Breast epithelium (tissue), 4 donors: ENCODE measurements at places on chromosomes 13 and 19.

DNA sequence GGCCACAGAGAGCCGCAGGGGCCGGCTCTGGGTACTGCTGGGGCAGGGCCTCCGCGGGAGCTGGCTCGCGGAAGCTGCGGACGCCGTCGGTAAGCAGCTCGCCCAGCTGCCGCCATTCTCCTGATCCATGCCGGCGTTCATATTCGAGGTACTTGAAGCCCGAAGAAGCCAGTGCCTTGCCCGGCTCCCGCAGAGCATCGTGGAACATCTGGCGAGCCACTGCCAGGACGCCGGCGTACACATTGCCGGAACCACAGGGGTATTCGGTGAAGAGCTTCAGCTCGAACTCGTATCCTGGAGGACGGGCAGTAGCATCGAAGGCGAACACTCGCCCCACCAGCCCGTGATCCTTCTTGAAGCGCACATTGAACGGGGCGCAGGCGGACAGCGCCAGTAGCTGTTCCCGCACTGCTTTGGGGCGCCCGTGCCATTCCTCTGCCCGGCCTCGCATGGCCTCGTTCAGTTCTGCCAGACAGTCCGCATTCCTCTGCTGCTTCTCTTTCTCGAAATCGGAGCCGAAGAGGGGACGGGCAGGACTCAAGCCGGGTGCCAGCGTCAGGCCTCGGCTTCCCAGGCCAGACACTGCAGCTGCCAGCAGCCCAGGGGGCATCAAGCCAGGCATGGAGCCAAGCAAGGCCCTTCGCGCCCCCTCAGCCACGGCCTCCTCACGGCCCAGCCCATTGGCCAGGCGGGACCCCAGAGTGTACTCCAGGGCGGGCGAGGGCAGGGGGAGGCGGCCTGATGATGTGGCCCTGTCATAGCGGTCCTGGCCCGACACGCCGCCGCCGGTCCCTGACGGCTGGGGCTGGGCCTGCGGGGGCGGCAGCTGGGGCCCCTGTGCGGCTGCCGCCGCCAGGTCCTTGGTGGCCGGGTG lies 1.0 kb downstream of the IRF2BP1 start:
- DNase-seq, result peak; percentile 46

DNA sequence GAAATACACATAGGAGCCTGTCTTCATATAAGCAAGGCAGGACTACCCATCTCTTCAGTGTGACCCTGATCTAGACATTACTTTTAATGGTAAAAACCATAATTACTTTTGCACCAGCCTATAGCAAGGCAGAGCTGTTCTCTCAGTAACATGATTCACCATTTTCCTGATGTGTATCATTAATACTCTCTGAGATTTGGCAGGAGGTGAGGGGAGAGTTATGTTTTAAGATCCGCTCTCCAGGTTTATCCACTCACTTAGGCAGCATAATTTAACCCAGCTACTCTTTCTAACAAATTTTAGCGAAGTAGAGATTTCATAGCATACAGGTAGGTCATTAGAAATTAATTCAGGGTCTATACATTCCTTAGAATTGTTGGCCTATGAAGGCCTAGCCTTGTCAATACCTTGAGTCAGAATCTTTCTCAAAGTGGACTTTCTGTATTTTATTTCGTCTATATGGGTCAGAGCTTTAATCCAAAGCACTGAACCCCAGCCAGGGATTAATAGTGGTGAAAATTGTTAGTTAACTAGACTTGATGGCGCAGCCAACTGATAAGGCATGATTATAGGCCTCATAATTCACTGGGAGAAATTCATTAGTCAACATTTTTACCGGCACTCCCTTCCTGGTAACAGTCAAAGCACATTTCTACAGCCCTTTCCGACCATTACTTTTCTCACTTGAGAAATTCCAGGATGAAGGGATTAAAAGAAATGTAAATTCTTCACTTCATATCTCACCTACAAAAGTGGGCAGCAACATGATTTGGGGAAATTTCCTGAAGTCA lies 955.1 kb downstream of the DIAPH3 start:
- DNase-seq, result no peak

- DNase-seq, result no peak
These were observed 112.6 kb downstream of the STARD13 start for GRCh38 chr13:33172911-33173310.

GRCh38 chr13:30396434-30397075 lies 25.7 kb upstream of the UBE2L5 start:
- DNase-seq, result no peak

GRCh38 chr13:46598140-46598819 lies 45.3 kb downstream of the LRCH1 start:
- DNase-seq, result no peak

DNA sequence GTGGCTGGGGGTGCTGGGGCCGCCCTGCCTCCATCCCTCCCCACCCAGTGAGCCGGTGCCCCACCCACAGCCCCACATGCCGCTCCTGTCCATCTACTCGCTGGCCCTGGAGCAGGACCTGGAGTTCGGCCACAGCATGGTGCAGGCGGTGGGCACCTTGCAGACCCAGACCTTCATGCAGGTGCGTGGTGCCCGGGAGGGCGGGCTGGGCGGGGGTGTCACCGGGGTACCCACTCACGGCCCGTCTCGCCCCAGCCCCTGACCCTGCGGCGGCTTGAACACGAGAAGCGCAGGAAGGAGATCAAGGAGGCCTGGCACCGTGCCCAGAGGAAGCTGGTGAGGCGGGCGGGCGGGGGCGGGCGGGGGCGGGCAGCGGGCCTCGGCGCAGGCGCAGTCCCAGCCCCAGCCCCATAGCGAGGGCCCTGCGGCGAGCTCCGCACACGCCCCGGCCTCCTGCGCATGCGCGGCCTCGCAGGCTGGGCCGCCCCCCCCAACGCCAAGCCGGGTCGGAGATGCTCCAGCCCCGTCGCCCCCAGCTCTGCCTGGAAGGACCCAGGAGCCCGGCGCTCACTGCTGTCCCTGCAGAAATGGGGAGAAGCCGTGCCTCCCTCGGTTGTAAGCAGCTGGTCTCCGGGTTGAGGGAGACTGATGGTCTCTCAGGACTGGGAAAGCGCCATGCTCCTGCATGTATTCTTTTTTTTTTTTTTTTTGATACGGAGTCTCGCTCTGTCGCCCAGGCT lies 7.7 kb downstream of the ARHGAP45 start:
- DNase-seq, result peak; percentile 82

DNA sequence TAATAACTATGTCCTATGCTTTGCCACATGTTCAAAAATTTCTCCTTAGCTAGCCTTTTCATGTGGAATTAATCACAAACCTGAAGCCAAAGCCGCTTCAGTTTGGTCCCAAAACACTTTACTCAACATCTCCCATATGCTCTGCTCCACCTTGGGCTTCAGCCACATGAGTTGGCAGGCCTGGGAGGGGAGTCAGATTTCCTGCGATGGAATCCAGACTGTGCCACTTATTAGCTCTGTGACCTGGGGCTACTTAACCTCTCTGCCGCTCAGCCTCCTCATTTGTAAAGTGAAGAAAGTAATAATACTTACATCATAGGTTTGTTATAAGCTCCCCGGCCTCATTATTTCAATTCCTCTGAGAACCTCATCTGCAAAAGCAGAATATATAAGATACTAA lies 272.0 kb downstream of the LMO7 start:
- no peak for DNase-seq

GRCh38 chr13:75621147-75621546 lies 15.0 kb upstream of the LMO7 start:
- DNase-seq, result no peak

DNA sequence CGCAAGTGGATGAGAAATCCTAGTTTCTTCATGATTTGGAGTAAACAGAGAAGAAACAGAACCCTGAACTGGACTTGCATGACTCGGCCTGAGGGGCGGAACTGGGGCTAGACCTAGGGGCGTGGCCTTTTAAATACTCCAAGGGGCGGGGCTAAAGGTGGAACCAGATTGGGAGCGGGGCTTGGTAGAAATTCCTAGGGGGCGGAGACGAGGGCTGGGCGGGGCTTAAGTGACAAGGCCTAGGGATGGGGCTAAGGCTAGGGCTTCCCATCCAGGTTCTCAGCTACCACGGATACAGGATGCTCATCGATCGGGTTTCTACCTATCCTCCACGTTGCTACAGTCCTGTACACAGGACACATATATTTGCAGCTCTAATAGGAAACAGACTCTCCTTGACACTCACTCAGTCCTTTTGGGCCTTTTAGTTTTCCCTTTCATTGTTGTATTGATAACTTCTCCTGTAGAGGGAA lies 372 bp upstream of the ZNF699 start:
- DNase-seq, result no peak

- DNase-seq, result no peak
These were observed 2596.2 kb downstream of the PCDH9 start for GRCh38 chr13:64633948-64634347.

GRCh38 chr13:104984296-104984818 lies 1551.1 kb downstream of the EFNB2 start:
- no peak for DNase-seq

DNA sequence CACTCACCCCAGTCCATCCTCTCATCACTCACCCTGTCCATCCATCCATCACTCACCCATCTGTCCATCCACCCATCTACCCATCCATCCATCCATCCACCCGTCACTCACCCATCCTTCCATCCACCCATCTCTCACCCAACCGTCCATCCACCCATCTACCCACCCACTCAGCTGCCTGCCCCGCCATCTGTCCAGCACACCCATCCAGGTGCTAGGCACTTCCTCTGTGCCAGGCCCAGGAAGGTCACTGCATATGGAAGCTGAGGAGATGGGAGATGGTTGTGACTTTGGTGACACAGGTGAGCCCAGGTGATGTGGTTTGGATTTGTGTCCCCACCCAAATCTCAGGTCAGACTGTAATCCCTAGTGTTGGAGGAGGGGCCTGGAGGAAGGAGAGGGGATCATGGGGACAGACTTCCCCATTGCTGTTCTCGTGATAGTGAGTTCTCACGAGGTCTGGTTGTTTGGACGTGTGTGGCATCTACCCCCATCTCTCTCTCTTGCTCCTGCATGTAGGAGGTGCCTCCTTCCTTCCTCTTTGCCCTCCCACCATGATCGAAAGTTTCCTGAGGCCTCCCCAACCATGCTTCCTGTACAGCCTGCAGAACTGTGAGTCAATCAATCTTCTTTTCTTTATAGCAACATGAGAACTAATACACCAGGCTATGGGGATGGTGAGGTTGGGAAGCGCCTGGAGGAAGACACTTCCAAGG lies 15.9 kb upstream of the C13orf46 start:
- DNase-seq, result no peak

DNA sequence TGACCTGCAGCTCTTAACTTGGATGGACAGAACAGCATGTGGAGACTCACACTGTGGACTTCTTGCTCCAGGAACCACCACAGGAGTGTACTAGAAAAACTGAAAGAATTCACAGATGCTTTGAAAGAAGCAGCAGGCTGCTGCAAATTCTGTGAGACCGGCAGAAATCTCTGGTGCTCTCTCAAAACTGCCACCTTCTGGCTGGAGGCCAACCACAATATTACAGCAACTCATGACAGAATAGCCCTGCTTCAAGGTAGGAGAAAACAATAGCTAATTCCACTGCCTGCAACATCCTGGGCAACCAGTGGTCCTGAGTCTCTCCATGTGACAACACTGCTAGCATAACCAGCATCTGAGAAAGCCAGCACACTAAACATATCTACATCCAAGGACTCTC lies 26.9 kb downstream of the CDK8 start:
- DNase-seq, result no peak

GRCh38 chr19:38488776-38489481 lies 55.4 kb downstream of the RYR1 start:
- no peak for DNase-seq

- no peak for DNase-seq
These were observed 799.8 kb downstream of the DIAPH3 start for GRCh38 chr13:59363947-59364346.

- no peak for DNase-seq
These were observed 1.1 kb upstream of the DLL3 start for GRCh38 chr19:39497701-39497995.

DNA sequence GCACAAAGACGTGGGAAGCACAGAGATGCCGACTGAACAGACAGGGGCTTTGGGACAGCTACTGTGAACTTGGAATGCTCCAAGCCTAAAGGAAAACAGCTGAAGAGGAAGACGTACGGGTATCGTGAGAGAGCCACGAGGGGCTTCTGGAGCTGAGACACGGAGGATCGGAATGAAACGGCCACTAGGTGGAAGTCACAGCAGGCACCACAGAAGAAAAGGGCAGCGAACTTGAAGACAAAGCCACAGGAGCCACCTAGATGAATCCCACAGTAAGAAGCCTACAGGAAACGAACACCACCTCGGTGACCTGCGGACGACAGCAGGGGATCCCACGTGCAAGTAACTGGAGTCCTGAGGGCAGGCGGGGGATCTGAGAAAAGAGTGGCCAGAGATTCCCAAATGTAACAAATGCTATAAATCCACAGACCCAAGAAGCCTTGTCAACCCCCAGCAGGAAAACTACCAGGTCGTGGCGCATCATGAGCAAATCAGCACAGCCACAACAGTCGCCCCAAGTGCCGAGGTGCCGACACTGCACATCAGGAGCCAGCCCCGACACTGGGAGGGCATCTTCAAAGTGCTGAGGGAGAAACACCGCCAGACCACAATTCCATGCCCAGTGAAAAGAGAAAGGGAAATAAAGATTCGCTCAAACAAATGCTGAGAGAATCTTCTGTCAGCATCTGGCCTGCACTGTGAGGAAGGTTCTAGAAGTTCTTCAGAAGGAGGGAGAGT lies 39.3 kb upstream of the ISYNA1 start:
- no peak for DNase-seq

DNA sequence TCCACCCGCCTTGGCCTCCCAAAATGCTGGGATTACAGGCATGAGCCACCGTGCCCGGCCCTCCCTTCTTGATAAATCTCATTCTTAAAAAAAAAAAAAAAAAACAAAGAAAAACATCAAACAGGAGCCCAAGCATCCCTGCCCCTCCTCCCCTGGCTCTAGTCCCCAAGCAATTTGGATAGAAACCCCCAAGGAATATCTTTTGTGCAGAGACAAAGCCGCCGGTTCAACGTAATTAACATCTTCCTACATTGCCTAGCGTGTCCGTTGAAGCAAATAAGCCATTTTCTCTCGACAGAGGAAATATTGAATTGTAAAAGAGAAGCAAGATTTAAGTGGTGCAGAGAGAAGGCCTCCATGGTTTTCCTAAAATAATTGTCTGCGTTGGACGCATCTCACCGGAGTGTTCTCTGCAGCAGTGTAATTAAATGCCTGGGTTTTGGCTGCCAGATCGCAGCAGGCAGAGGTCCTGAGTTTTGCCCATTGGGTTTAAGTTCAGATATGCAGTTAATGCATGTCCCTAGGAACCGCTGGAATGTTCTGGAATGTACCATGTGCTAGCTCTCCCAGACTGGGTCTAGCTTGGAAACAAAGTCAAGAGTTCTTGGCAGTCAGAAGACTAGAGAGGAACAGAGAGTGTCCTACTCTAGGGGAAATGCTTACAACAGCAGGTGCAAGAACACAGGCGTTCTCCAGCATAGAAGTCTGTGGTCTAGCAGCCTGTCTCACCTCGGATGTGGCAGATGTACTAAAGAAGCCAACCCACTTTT lies 30.8 kb downstream of the PIN1 start:
- DNase-seq, result no peak

- no peak for DNase-seq
These were observed 507.4 kb upstream of the KLF12 start for GRCh38 chr13:74641586-74641985.

- no peak for DNase-seq
These were observed 529.9 kb downstream of the SLITRK1 start for GRCh38 chr13:83352391-83352790.

- no peak for DNase-seq
These were observed 447 bp downstream of the NFKBIB start for GRCh38 chr19:38900202-38900629.

GRCh38 chr13:33058776-33059327 lies 42.6 kb downstream of the KL start:
- DNase-seq, result no peak
